Neural crest cell (in vitro differentiated cells): ENCODE measurements at places on chromosomes 12 and 14. TPM values are rescaled to one million over a fixed set of nuclear protein-coding genes. Genes with fewer than 3 reads are reported as not detected.

- peaks cover 17% of the 10 kb centered on the region for H3K36me3 ChIP-seq
- H3K4me1 ChIP-seq, result peaks cover 59% of the 10 kb centered on the region
- H3K4me3 ChIP-seq, result peak overlapping the region; percentile 96
- H3K27me3 ChIP-seq, result peaks cover 6% of the 10 kb centered on the region
These were observed 2.7 kb downstream of the DYRK2 start for GRCh38 chr12:67651132-67651695.

- no peak for DNase-seq
- H3K4me3 ChIP-seq, result no peak overlapping the region
- no peaks in the 10 kb centered on the region for H3K36me3 ChIP-seq
- no peaks in the 10 kb centered on the region for H3K27me3 ChIP-seq
- no peak overlapping the region for H3K27ac ChIP-seq
These were observed 77.7 kb downstream of the ETV6 start for GRCh38 chr12:11727133-11727664.

- no peak overlapping the region for H3K4me3 ChIP-seq
- DNase-seq, result no peak
- H3K27me3 ChIP-seq, result peaks cover 7% of the 10 kb centered on the region
- peaks cover 16% of the 10 kb centered on the region for H3K36me3 ChIP-seq
These were observed 81.1 kb upstream of the RFLNA start for GRCh38 chr12:124213666-124214347.

- H3K27me3 ChIP-seq, result peaks cover 14% of the 10 kb centered on the region
- H3K27ac ChIP-seq, result peak overlapping the region; percentile 97
- H3K36me3 ChIP-seq, result no peaks in the 10 kb centered on the region
- DNase-seq, result peak; percentile 16
These were observed 491 bp downstream of the WDR20 start for GRCh38 chr14:102140027-102140749.

The TAS2R7 gene
- total RNA-seq, result 0.21 TPM in 1 of 2 replicates, not detected in the other

The GLIPR1L1 gene
- not detected in 2 replicates for total RNA-seq

GRCh38 chr14:104894331-104895206 lies 29.5 kb downstream of the CEP170B start:
- peaks cover 8% of the 10 kb centered on the region for H3K27me3 ChIP-seq
- H3K36me3 ChIP-seq, result no peaks in the 10 kb centered on the region
- H3K4me1 ChIP-seq, result peaks cover 5% of the 10 kb centered on the region
- DNase-seq, result no peak

DNA sequence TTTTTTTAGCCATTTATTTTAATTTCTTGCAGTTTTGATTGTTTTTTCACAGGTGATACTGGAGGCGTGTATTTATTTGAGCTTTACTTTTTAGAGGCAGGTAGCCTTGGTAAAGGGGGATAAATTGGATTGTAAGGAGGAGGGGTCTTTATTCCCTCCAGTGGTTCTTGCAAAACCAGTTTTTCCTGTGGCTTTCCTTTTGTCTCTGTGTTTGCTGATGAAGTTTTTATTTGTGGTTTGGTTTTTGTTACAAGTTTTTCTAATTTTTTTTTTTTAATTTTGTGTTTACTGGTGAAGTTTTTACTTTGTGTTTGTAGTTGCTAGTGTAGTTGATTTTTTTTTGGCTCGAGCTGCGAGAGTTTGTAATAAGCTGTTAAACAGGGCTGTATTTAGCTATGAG lies 278.5 kb downstream of the PRKD1 start:
- H3K36me3 ChIP-seq, result peaks cover 36% of the 10 kb centered on the region
- DNase-seq, result no peak
- H3K27me3 ChIP-seq, result no peaks in the 10 kb centered on the region
- no peaks in the 10 kb centered on the region for H3K4me1 ChIP-seq

DNA sequence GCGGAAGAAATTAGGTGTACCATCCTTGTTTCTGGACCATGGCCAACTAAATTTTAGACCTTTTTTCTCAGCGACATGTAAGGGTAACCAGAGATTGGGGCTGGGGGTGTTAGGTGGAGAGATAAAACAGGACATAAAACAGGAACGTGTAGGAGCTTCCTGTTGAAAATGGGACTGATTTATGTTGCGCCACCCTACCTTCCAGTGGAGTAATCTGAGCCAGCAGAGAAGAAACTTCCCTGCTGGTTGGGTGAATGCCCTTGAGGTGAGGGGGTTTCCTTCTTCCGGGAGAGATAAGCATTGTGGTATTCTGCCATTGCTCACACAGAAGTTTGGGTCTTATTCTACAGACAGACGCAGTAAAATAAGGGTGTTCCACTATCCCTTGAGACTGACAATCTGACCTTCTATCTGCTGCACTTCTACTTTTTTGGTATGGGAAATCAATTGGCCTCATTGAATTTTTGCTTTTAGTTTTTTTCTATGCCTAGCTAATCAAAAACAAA lies 417.6 kb downstream of the PCNX1 start:
- no peak for DNase-seq
- H3K27ac ChIP-seq, result no peak overlapping the region
- H3K27me3 ChIP-seq, result no peaks in the 10 kb centered on the region
- H3K36me3 ChIP-seq, result peaks cover 2% of the 10 kb centered on the region
- H3K4me3 ChIP-seq, result no peak overlapping the region
